ENCODE measurements at places on chromosomes 1 and 21. TPM values are rescaled to one million over a fixed set of nuclear protein-coding genes. Genes with fewer than 3 reads are reported as not detected.

Gene OLFML3
- total RNA-seq, result 153 TPM

Gene AADACL3
- total RNA-seq, result not detected

Gene NUP210L
- not detected for total RNA-seq

Gene PTPN14
- 21.0 TPM for total RNA-seq

Gene EPHA2
- 69.8 TPM for total RNA-seq

Gene MYOM3
- not detected for total RNA-seq

Gene CHRM3
- total RNA-seq, result not detected

Gene SMIM1
- 1.7 TPM for total RNA-seq

Gene DPT
- not detected for total RNA-seq

Gene RBP7
- total RNA-seq, result not detected

Gene HUNK
- total RNA-seq, result not detected

Gene CDC42BPA
- 23.9 TPM for total RNA-seq

Gene VSIG8
- not detected for total RNA-seq

Gene CD1E
- not detected for total RNA-seq

Gene LIPI
- total RNA-seq, result not detected

Gene KCNK2
- 7.8 TPM for total RNA-seq

Gene SPRR3
- not detected for total RNA-seq

Gene C4BPA
- not detected for total RNA-seq

Gene NID1
- 295 TPM for total RNA-seq

Gene LORICRIN
- total RNA-seq, result not detected

Gene ANKRD34A
- total RNA-seq, result 1.1 TPM

Gene FOXD3
- not detected for total RNA-seq

Gene GJA5
- total RNA-seq, result not detected

Gene GJA8
- total RNA-seq, result not detected

Gene CDC42SE1
- total RNA-seq, result 34.0 TPM

Gene AGMAT
- 4.3 TPM for total RNA-seq

Gene LRRC53
- total RNA-seq, result not detected

Measured in myometrial cell (primary cell).